ENCODE measurements at places on chromosomes 2 and 18.

DNA sequence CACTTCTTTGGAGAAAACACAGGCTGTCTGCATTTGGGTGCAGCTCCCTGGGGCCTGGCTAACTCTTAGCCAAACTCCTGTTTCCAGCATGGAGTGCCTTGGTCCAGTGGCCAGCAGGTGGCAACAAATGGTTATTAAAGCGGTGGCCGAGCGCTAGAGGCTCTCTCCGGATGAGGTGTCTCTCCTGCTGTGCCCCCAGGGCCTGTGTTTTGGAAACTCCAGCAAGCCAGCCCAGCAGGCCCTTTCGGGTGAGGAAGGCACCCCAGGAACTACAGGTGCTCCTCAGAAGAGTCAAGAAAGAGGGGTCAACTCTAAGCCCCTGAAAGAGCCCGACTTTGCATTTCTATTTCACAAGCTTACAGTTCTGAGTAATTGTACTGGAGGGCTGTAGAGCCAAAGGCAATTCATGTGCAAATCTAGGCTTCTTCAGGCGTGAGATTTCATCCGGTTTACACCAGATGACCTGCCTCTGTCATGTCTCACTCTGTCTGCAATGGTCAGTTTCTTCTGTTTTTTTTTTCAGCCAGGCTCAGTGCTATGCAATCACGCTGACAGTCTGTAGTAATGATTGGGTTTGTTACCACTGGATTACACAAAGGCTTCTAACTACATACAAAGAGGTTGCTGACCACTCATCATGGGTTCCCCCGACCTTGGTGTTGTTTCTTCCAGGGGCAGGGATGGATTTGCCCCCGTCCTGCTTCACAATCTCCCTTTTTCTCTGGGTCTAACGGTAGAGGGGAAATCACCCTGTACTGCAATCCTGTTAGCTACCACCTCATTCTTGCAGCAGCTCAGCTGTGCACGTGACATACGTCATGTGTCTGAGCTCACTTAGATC, 7.6 kb upstream of the CHRNA1 start:
- peak; percentile 60 for DNase-seq

- DNase-seq, result no peak
Measured at GRCh38 chr2:139045524-139045923, 265.3 kb upstream of the NXPH2 start.

- no peak for DNase-seq
Measured at GRCh38 chr2:145108959-145109710, 589.2 kb upstream of the ZEB2 start.

DNA sequence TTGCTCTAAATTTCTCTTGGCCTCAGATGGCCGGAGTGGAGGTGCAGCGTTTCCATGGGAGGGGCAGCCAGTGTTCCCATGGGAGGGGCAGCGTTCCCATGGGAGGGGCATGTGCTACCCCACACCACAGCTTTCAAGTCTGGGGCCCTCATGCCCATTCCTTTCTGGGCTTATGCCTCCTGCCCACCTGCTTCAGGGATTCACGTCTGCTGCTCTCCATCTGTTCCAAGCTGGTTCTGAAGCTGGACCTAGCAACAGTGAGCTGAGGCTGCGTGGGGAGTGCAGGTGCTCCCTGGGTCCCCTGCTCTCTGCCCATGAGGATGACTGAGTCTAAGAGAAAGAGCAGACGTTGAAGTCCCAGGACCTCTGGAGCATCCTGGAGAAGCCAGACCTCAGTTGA, 243.1 kb upstream of the PXDN start:
- DNase-seq, result no peak

- DNase-seq, result no peak
Measured at GRCh38 chr2:207937823-207938222, 87.5 kb downstream of the PLEKHM3 start.

DNA sequence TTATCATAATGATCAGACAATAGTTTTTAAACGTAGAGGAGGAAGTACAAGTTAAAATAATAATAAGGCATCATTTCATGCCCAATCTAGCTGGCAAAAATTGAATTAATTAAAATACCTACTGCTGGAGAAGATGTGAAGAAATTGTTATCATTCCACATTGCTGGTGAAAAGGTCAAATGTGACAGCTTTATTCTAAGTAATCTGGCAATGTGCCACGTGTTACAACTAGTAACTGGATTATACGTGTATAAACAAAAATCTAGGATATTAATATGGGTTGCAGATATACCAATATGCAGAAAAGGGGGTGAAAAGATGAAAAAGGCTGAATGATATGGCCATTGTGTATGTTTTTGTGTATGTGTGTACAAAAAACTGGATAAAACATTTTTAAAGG, 32.4 kb downstream of the SMAD2 start:
- DNase-seq, result no peak
